ENCODE measurements at places on chromosomes 7 and 10. TPM values are rescaled to one million over a fixed set of nuclear protein-coding genes. Genes with fewer than 3 reads are reported as not detected.

- no peak for DNase-seq
Observed at GRCh38 chr7:92295391-92295790, 49.6 kb downstream of the ANKIB1 start.

PNLIP gene
- not detected for polyA plus RNA-seq

DNA sequence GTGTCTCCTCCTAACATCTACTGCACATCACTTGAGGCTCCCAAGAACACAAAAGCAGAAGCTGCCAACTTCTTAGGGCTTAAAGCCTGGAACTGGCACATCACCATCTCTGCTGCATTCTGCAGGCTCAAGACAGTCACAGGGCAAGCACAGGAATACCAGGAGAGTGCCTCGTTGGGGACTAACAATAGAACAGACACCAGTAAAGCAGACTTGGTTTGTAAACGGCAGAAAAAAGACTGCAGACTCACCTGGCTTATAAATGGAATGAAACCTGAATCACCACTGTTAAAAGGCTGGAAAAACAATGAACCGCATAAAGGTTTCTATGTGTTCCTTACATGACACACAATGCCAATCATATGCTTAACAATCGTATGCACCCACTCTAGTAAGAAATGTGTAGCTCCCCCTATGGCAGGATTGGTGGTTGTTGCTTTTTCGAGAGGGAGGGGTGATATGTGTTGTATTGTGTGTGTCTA lies 12.8 kb downstream of the RHEB start:
- no peak for DNase-seq

ITIH5 gene
- polyA plus RNA-seq: 21.9 TPM

- DNase-seq: no peak
Observed at GRCh38 chr10:56178210-56178609, 182.8 kb downstream of the ZWINT start.

All from right renal cortex interstitium (tissue), 3 donors.